ENCODE measurements at places on chromosomes 6 and 20.

- peak; percentile 17 for DNase-seq
These were observed 76.8 kb upstream of the SIRPG start for GRCh38 chr20:1734269-1734858.

- no peak for DNase-seq
These were observed 15.5 kb downstream of the RARS2 start for GRCh38 chr6:87574237-87574804.

GRCh38 chr20:44888226-44889103 lies 3.0 kb downstream of the YWHAB start:
- DNase-seq = peak; percentile 28

- no peak for DNase-seq
These were observed 593.0 kb upstream of the CITED2 start for GRCh38 chr6:139967497-139967896.

GRCh38 chr20:32183947-32184635 lies 23.5 kb downstream of the PLAGL2 start:
- no peak for DNase-seq

DNA sequence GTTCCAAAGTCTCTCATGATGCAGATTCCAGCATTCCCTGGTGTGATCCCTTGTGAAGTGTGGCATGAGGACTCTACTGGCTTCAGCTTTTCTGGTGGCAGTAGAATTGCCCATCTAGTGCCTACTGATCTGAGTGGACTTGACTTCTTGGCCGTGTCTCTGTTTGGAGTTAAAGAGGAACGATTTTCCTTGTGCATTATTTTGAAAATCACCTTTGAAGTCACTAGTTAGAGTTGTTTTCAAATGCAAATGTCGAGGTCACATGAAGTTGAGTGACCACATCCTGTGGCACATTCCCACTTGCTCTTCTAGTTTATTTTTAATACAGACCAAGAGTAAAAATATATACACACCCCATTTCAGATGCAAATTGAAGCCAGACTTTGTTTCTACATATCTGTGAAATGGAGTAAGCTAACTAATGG lies 270.7 kb upstream of the TAB2 start:
- no peak for DNase-seq

DNA sequence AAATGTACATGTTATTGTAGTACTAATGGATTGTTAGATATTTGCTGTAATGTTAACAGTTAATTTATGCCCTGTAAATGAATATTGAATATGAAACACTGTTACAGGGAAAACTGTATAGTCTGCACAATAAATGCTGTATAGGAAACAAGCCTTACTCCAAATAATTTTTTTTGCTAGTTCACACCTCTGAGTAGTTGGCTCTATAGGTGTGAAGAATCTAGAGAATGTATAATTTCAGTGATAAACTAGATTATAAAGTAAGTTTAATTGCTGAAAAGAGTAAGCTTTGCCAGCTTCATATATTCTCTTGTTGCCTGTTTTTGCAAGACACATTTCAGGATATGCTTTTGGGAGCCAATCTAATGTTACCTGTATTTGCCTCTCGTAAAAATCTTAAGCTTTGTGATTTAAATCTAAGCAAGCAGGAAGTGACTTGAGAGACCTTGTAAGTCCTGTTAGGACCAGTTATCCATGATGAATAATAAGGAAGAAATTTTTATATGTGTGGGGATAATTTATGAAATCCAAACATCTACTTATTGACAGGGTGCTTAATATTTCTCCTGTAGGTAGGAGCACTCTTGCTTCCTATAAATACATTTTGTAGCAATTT lies 232.4 kb downstream of the ZFAND3 start:
- no peak for DNase-seq

DNA sequence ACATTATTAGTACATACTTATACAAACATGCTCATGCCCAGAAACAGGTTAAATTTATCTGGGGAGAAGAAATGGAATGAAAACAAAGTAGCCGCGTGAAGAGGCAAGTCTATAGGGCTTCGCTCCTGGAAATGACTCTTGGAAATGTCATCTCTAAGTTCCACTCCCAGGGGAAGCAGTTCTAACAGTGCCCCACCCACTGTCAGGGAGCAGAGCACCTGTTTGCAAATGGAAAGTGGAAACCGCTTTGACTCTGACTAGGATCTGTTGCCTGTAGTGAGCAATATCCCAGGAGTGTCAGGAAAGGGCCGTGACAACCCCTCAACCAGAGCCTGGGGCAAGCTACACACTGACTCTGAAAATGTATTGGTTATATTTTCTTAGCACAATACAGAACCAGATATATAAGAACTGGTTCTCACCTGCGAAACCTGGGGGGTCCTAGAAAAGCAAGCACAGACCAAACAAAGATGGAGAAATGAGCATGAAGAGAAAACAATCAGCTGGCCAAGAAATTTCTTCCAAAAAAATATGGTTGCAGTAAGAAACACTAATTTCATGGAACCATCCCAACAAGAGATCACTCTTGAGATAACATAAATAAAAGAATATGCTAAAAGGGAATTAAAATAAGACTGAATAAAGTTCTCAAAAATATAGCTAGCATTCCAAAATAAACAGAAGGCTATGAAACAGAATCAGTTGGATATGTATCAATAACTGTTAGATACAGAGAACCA lies 47.5 kb upstream of the CRISP1 start:
- no peak for DNase-seq

DNA sequence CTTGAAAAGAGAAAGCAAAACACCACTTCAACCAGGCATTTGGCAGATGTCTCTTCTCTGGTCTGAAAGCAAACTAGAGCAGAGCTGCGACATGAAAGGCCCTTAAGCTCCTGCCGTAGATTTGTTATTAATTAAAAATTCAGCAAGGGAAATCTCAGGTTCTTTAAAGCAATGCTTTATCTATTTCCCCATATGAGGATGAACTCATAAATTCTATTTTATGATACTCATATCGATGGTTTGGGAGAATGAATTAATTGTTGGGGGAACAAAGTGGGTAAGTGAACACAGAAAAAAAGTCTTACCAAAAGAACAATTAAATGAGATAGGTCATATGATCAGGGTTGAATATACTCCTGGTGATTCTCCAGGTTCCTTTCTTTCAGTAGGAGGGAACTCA lies 464.7 kb upstream of the SLC35B3 start:
- no peak for DNase-seq

All from fibroblast of the aortic adventitia (primary cell).